GM12878 (cell line): ENCODE measurements at places on chromosomes 13 and 19. TPM values are rescaled to one million over a fixed set of nuclear protein-coding genes. Genes with fewer than 3 reads are reported as not detected.

Gene PLIN5
- 0.11 and 0.15 TPM in 2 replicates for total RNA-seq

Gene ZNF296
- 21.3 and 23.5 TPM in 2 replicates for total RNA-seq

DNA sequence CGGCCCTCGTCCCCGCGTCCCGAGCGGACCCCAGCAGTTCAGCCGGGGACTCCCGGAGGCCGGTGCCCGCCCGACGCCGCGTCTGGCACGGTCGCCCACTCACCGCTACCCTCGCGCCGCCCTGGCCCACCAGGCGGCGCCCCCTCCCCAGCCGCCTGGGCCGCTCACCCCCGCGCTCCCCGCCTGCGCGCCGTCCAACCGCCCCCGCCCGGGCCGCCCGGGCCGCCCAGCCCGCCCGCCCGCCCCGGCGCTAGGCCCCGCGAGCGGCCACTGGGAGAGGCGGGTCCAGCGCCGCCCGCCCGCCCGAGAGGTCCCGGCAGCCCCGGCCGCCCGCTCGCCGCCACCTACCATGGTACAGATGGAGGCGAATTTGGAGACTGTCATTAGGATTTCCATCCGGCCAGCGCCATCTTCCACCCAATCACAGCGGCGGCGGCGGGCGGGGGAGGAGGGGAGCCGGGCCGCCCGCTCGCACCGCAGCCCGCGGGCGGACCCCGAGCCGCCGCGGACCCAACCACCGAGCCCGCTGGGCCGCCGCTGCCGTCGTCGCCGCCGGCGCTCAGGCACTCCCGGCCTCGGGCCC lies at the start of gene USP12:
Gene USP12, minus strand, starts transcription at position 568 of the 583 bp plus-strand sequence. Its CDS starts 172 bp downstream, at position 396.
- H3K4me1 ChIP-seq = peaks cover 13% of the 10 kb centered on the region
- no peaks in the 10 kb centered on the region for H3K27me3 ChIP-seq
- peak within 1 kb of the TSS; percentile 98 for H3K4me3 ChIP-seq
- H3K36me3 ChIP-seq = no peaks in the 10 kb centered on the region
- H3K27ac ChIP-seq = peak within 1 kb of the TSS; percentile 89

- DNase-seq = no peak
- H3K4me3 ChIP-seq = no peak overlapping the region
Observed at GRCh38 chr13:20306039-20306438, 73.9 kb upstream of the GJB6 start.

GRCh38 chr13:64755961-64756360 lies 2474.2 kb downstream of the PCDH9 start:
- no peaks in the 10 kb centered on the region for H3K27me3 ChIP-seq
- H3K4me1 ChIP-seq = no peaks in the 10 kb centered on the region
- no peak for DNase-seq
- H3K27ac ChIP-seq = no peak overlapping the region
- no peaks in the 10 kb centered on the region for H3K36me3 ChIP-seq

- no peak overlapping the region for H3K4me3 ChIP-seq
- no peaks in the 10 kb centered on the region for H3K27me3 ChIP-seq
- no peak for DNase-seq
- no peaks in the 10 kb centered on the region for H3K36me3 ChIP-seq
- H3K4me1 ChIP-seq = peaks cover 18% of the 10 kb centered on the region
Observed at GRCh38 chr13:46632176-46632575, 79.2 kb downstream of the LRCH1 start.

DNA sequence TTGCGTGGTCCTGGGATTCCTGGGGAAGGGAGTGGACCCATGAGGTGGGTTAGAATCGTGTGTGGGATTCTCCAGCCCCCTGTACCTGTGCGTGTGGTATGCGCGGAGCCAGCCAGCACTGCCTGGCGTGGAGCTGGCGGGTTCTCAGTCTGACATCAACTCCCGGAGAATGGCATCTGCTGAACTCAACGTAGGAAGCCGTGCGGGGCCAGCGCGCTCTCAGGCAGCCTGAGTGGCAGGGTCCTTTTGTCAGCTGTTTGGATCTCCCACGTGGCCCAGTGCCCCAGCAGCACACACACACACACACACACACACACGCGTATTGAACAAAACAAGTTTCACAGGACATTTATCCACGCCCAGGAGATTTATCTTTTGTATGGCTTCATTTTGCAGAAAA lies 28.1 kb downstream of the ATP4B start:
- no peak overlapping the region for H3K4me3 ChIP-seq
- no peaks in the 10 kb centered on the region for H3K4me1 ChIP-seq
- DNase-seq = no peak
- H3K36me3 ChIP-seq = peaks cover 38% of the 10 kb centered on the region

DNA sequence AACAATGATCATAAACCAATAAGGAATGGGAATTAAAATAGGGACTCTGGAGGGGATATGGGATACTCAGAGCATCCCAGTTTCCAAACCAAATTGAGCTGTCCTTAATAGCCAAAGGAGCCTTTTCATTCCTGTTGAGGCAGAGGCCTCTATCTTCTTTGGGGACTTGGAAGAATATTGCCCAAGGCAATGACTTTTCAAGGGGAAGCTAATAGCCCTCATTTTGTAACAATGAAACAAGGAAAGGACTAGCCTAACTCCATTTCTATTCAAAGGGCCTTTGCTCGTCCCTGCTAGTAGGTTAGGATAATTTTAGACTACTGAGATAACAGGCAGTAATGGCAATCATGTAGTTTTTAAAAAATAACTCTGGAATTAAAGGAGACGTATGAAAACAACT lies 789.8 kb upstream of the SLITRK5 start:
- no peak overlapping the region for H3K4me3 ChIP-seq
- H3K4me1 ChIP-seq = no peaks in the 10 kb centered on the region
- no peaks in the 10 kb centered on the region for H3K36me3 ChIP-seq

DNA sequence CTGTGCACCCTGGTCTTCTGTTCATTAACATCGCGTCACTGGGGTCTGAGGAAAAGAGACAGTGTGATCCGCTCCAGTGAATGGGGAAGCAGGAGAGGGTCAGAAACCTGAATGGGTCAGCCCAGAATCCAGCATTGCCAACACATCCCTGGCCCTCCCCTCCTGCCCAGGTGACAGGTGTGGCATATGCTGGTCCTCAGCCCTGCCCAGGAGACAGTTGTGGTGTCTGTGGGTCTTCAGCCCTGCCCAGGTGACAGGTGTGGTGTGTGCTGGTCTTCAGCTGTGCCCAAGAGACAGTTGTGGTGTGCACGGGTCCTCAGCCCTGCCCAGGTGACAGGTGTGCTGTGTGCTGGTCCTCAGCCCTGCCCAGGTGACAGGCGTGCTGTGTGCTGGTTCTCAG lies 8.0 kb downstream of the TFDP1 start:
- H3K27me3 ChIP-seq = no peaks in the 10 kb centered on the region
- DNase-seq = no peak
- no peak overlapping the region for H3K27ac ChIP-seq
- H3K4me1 ChIP-seq = no peaks in the 10 kb centered on the region
- H3K4me3 ChIP-seq = no peak overlapping the region
- H3K36me3 ChIP-seq = peaks cover 19% of the 10 kb centered on the region; the same call in 1 of the 2 replicates

GRCh38 chr13:20714563-20715329 lies 11.2 kb downstream of the IL17D start:
- H3K27ac ChIP-seq = no peak overlapping the region
- no peak for DNase-seq
- H3K36me3 ChIP-seq = no peaks in the 10 kb centered on the region
- no peak overlapping the region for H3K4me3 ChIP-seq
- H3K27me3 ChIP-seq = no peaks in the 10 kb centered on the region

DNA sequence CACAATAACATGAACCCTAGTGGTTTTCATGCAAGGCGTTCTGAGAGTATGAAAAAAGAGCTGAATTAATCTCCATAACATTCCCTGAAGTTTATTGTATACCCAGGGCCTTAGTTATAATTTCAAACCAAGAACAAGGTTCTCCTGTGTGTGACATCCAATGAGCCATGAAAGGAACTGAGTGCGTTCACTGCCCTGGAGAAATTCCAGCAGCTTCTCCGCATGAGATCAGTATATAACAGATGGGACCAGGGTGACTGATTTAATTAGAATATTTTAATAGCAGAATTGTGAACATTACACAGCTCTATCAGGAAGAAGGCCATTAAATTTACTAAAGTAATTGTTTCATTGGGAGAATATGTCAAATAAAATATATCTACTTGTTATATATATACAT lies 1190.5 kb upstream of the SLC10A2 start:
- no peak overlapping the region for H3K4me3 ChIP-seq
- H3K36me3 ChIP-seq = no peaks in the 10 kb centered on the region
- H3K27ac ChIP-seq = no peak overlapping the region
- no peaks in the 10 kb centered on the region for H3K4me1 ChIP-seq
- H3K27me3 ChIP-seq = no peaks in the 10 kb centered on the region

DNA sequence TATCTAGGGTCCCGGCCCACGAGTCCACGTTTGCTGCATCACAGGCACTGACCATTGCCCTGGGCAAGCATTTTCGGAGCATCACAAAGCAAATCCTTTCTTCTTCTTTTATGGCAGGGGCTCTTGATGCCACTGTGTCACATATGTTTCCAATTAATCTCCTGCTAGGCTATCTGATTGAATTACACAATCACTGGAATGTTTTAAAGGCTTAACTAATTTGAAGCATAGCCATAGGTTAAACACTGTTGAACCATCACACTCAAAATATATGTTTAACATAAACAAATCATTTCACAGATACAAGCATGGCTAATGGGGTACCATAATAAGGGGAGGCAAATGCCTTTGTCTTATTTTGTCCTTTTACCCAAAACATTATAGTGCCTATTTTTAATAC lies 338.3 kb downstream of the POU4F1 start:
- H3K4me1 ChIP-seq = no peaks in the 10 kb centered on the region
- no peak overlapping the region for H3K4me3 ChIP-seq
- H3K27me3 ChIP-seq = no peaks in the 10 kb centered on the region
- no peak overlapping the region for H3K27ac ChIP-seq
- no peaks in the 10 kb centered on the region for H3K36me3 ChIP-seq

DNA sequence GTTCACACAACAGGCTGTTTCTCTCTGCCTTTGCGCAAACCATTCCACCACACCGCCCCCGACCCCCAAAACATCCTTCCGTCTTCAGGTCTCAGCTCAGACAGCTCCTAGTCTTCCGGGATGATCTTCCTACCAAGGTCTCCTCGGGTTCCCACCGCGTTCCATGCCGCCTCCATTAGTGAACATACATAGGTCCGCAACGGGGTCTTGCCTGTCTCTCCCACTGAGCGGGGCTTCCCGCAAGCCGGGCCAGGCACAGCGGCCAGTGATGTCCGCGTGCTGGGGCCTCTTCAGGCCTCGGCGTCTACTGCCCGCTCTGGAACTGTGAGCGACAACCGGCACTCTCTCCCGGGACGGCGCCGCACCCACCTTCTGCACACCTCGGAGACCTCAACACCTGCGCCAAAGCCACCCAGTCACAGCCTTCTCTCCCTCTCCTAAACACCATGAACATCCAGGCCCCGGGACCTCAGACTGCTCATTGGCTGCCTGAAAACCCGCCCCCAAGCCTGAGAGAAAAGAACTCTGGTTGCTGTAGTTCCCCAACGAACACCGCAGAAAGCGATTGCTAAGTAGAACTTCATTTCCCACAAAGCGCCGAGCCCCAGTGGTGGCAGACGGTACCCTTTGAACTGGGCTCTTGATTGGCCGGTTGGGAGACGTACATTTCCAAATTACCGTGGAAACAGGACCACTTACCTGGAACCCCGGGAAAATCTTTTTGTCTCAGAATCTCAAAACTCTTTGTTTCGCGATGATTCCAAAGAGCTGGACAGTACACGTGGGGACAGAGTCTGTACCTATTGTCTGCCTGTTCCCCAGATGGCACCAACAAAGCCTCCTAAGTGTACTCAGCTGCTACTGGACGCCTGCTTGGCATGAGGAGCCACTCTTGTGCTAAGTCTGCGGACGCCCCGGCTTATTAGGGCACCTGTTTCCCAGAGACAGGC lies 9.5 kb downstream of the DYRK1B start:
- peak; percentile 67 for DNase-seq
- no peaks in the 10 kb centered on the region for H3K27me3 ChIP-seq
- H3K27ac ChIP-seq = peak overlapping the region; percentile 53
- H3K4me3 ChIP-seq = peak overlapping the region; percentile 81
- H3K36me3 ChIP-seq = peaks cover 7% of the 10 kb centered on the region; the same call in 1 of the 2 replicates

DNA sequence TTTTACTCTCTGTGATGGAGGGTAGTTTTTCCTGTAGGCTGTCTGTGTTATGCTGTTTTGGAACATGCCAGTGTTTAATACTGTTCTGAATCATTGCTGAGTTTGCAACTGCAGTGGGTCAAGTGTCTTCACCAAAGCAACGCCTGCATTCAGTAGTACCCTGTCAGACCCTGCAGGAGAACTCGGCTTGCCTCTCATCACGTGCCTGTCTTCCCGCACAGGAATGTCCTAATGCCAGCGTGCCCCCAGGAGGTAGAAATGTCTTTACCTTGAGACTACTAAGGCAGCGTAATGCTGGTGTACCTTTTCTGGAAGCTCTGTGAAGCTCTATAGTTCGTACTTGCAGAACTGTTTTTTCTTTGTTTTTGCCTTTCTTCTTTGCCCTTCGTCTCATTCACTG lies 42.3 kb downstream of the POLR1D start:
- H3K4me1 ChIP-seq = no peaks in the 10 kb centered on the region
- no peak for DNase-seq
- no peak overlapping the region for H3K27ac ChIP-seq

GRCh38 chr13:113053801-113054604 lies 51.6 kb upstream of the F7 start:
- no peak for DNase-seq
- no peaks in the 10 kb centered on the region for H3K27me3 ChIP-seq
- H3K4me1 ChIP-seq = no peaks in the 10 kb centered on the region
- H3K27ac ChIP-seq = no peak overlapping the region
- no peak overlapping the region for H3K4me3 ChIP-seq

- no peaks in the 10 kb centered on the region for H3K27me3 ChIP-seq
- H3K36me3 ChIP-seq = no peaks in the 10 kb centered on the region
- no peak overlapping the region for H3K4me3 ChIP-seq
- peaks cover 6% of the 10 kb centered on the region for H3K4me1 ChIP-seq
- no peak overlapping the region for H3K27ac ChIP-seq
Observed at GRCh38 chr19:38514812-38515633, 81.5 kb downstream of the RYR1 start.

DNA sequence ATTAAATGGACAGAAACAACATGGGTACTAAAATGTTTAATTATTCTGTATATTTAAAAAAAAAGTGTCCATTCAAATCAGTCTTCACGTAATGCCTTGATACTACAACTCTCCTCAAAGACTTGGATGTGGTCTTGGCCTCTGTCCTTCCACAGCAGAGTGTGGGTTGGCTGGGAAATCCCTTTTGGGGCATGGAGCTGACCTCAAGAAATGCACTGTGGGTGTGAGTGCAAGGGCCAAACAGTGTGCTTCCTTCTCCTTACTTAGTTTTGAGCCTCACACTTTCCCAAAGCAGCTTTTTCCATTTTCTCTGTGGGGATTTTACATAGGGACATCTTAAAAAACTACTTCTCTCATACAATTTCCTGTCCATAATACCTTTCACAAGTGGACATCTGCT lies 607.4 kb downstream of the EFNB2 start:
- no peaks in the 10 kb centered on the region for H3K4me1 ChIP-seq
- H3K4me3 ChIP-seq = no peak overlapping the region
- no peak for DNase-seq
- no peak overlapping the region for H3K27ac ChIP-seq
- no peaks in the 10 kb centered on the region for H3K36me3 ChIP-seq
- H3K27me3 ChIP-seq = no peaks in the 10 kb centered on the region

DNA sequence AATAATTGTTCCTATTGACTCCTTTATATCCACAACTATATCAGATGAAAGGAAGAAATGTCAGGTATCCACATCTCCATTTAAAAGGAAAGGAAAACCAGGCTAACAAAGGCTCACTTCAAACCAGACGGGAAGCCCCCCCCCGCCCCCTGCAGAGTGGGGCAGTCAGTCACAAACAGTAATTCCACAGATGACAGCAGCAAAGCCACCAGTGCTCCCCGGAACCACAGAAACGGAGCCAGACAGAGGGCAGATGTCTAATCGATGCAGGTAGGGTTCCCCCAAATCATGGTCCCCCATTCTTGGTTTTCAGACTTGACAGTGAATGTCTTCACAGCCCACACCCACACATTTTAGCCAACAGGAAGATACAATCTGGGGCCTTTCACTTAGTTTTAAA lies 100.8 kb downstream of the STK24 start:
- no peaks in the 10 kb centered on the region for H3K27me3 ChIP-seq
- peak overlapping the region; percentile 13; the same call in 1 of the 2 replicates for H3K4me3 ChIP-seq
- H3K4me1 ChIP-seq = peaks cover 40% of the 10 kb centered on the region
- H3K27ac ChIP-seq = peak overlapping the region; percentile 67
